Memory B cell (primary cell): ENCODE measurements at places on chromosomes 5 and 9.
A peak's percentile ranks its signal among the peaks of the same experiment; 100 is the strongest.

DNA sequence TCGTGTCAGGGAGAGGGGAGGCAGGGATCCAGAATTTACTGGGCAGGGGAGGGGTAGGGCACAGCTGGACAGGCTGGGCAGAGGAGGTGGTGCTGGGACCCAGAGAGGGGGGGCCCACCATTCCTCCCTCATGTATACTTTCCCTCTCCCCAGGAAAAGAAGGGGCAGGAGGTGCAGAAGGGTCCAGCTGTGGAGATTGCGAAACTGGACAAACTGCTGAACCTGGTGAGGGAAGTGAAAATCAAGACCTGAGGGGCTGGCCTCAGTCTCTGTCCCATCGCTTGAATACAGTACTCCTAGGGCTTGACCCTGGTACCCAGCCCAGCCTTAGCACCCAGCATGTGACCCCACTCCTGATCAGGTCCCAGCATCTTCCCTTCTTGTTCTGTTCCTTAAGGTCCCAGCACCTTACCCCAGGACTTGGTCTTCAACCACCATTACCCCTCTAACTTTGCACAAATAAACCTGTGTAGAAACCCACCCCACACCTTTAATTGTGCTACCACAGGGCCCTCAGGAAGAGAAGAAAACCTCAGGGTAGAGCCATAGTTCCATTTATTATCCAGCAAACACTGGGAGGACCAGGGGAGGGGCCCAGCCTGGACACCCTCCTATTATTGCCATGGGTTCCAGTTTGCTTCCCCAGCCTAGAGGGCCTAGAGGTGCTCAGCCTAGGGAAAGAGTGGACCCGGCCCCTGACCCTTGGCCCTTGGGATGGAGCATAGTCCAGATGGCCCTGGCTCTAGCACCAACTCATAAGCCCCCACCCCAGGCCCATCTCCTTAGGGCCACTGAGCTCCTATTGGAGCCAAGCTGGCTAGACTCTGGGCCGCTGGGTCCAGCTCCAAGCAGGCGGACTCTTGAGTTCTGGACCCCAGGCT lies 2.0 kb downstream of the ENHO start:
- DNase-seq, result no peak

GRCh38 chr9:87406543-87407166 lies 91.0 kb upstream of the DAPK1 start:
- DNase-seq, result no peak

GRCh38 chr5:140131967-140132409 lies 6.3 kb downstream of the IGIP start:
- DNase-seq, result no peak

GRCh38 chr5:29882036-29882435 lies 1311.5 kb upstream of the CDH6 start:
- no peak for DNase-seq

DNA sequence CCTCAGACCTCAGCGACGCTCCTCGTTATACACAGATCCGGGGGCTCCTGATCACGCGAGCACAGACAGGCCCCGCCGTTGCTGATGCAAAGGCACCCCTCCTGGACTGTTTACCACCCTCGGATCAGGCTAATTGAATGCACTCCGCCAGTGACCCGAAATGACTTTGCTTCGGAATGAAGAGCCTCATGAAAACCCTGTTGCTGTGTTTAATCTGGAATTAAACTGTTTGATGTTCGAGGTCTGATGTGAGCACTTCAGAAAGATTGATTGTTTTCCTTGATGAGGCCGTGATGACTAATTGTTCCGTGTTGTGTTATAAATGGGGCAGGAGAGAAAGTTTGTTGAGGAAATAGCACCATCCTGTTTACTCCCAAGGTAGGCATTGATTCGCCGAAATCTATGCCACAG lies 190.5 kb upstream of the PPP1R26 start:
- DNase-seq, result no peak

DNA sequence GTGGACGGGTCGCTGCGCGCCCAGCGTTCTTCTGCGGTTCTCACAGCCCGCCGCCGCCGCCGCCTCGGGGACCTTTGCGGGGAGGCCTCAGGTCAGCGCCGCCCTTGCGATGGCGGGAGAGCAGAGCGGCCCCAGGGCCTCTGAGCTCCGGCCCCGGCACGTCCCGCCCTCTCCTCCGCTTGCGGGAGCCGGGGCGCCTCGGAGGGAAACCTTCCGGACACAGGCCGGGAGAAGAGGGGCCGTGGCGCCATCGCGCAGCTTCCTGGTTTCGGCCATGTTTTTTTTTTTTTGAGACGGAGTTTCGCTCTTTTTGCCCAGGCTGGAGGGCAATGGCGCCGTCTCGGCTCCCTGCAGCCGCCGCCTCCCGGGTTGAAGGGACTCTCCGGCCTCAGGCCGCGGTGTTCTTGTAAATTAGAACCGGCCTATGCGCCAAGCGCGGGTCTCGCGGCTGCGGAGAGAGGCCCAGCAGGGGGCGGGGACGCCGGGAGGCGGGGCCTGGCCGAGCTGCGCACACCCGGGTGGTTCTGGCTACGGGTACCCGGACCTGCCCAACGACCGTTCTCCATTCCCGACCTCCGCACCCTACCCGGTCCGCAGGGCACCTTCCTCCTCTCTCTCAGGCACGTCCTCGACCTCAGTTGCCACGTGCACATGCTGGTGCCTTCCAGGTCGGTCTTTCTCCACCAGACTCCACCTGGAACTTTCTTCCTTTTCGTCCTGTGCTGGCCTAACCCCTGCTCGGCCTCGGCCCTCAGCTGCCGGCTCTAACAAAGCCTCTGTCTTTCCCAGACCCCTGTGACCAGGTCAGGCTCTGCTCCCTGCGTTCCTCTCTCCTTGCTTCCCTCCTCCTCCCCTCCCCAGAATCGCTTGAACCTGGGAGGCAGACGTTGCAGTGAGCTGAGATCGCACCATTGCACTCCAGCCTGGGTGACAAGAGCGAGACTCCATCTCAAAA lies 28.8 kb upstream of the MGAT1 start:
- DNase-seq, result peak; percentile 81
